Mononuclear cell (primary cell): ENCODE measurements at places on chromosomes 16 and 17. TPM values are rescaled to one million over a fixed set of nuclear protein-coding genes. Genes with fewer than 3 reads are reported as not detected.

GALR2 gene
- 0.63 TPM for total RNA-seq

KPNB1 gene
- 161 TPM for total RNA-seq

MRM1 gene
- 1.5 TPM for total RNA-seq

GJD3 gene
- total RNA-seq, result 0.21 TPM

ASGR1 gene
- 4.6 TPM for total RNA-seq

ZG16 gene
- not detected for total RNA-seq

KRTAP4-6 gene
- not detected for total RNA-seq

WNT9B gene
- not detected for total RNA-seq

UTP4 gene
- total RNA-seq, result 19.7 TPM

HOXB9 gene
- total RNA-seq, result not detected

AGRP gene
- total RNA-seq, result not detected

C1QTNF8 gene
- total RNA-seq, result not detected

EVPLL gene
- not detected for total RNA-seq

TBX2 gene
- 0.10 TPM for total RNA-seq

GTF3C1 gene
- total RNA-seq, result 38.5 TPM
